ENCODE measurements at places on chromosomes 5 and 9. TPM values are rescaled to one million over a fixed set of nuclear protein-coding genes. Genes with fewer than 3 reads are reported as not detected.

The PCDHA1 gene
- total RNA-seq, result not detected

The FCN1 gene
- total RNA-seq, result not detected

The ZNF883 gene
- 8.1 TPM for total RNA-seq

The TMEM174 gene
- total RNA-seq, result not detected

The OR13C4 gene
- total RNA-seq, result not detected

The CDO1 gene
- total RNA-seq, result 0.05 TPM

The LRRC70 gene
- not detected for total RNA-seq

The KCNN2 gene
- 0.15 TPM for total RNA-seq

The PTTG1 gene
- total RNA-seq, result 1,224 TPM

The FSTL4 gene
- not detected for total RNA-seq

The ADAMTS19 gene
- total RNA-seq, result 0.10 TPM

The SLC6A19 gene
- not detected for total RNA-seq

The GFI1B gene
- total RNA-seq, result 0.30 TPM

The MEGF10 gene
- total RNA-seq, result 0.71 TPM

The HMCN2 gene
- not detected for total RNA-seq

The LRRC19 gene
- not detected for total RNA-seq

The PRUNE2 gene
- total RNA-seq, result 7.2 TPM

The IFNA21 gene
- not detected for total RNA-seq

The TMEM250 gene
- 23.5 TPM for total RNA-seq

The CMYA5 gene
- 0.05 TPM for total RNA-seq

The ZDHHC11B gene
- total RNA-seq, result not detected

The PPP2R2B gene
- total RNA-seq, result 7.6 TPM

The ZNF618 gene
- total RNA-seq, result 4.6 TPM

The SHC3 gene
- total RNA-seq, result 3.2 TPM

The RIC1 gene
- 33.4 TPM for total RNA-seq

The NEK6 gene
- 51.3 TPM for total RNA-seq
